ENCODE measurements at places on chromosomes 2 and 18.

GRCh38 chr2:8315531-8316165, 366.2 kb upstream of the ID2 start:
- no peak for DNase-seq

DNA sequence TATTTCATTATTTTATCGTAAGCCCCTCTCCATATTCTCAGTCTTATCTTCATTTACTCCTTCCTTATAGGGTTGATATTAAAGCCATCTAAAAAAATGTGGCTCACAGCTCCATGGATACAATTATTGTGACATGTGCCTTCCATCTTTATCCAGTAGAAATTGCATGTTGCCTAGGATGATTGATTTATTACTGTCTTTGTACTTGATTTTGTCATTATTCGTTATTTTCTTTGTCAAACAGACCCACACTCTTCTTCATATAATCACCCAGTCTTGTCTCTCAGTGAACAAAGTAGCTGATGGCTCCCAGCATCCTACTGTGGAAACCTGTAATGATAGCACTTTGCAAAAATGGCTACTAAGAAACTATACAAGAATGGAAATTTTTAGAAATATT, 252.2 kb upstream of the KCNJ3 start:
- no peak for DNase-seq

- DNase-seq: no peak
Observed at GRCh38 chr2:236085647-236086046, 82.5 kb downstream of the GBX2 start.

GRCh38 chr2:172680436-172681068, 55.1 kb upstream of the RAPGEF4 start:
- DNase-seq: no peak

GRCh38 chr2:26628561-26629345, 12.4 kb downstream of the CIB4 start:
- DNase-seq: no peak

DNA sequence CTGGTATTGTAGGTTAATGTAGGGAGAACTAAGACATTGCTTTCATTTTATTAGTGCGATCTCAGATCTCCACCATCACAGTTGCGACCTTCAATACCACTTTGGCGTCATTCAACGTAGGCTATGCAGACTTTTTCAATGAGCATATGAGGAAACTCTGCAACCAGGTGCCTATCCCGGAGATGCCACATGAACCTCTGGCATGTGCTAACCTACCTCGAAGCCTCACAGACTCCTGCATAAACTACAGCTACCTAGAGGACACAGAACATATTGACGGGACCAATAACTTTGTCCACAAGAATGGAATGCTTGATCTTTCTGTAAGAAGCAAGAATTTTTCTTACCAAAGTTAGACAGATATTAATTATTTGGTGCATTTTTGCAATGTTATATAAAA, 47.3 kb downstream of the UNC80 start:
- no peak for DNase-seq

GRCh38 chr18:2935438-2936192, 77.3 kb downstream of the LPIN2 start:
- peak; percentile 22 for DNase-seq

DNA sequence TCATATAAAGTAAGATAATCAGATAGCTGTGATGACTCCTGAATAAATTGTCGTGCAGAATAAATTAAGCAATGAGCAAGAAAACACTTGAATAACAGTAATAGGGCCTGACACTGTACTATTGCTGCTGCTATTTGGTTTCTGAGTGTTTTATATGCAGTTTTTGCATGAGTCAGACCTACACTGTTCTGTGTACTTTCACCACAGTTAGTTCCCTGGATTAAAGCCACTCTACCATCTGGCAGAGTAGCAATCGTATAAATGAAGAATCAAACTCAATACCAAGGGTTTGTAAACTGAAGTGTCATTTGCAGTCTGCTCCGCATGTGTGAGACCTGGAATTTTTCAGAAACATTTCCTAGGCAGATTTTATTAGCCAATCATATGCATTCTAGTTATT, 398.6 kb upstream of the CDH7 start:
- no peak for DNase-seq

GRCh38 chr18:74511823-74512222, 15.7 kb downstream of the CNDP2 start:
- no peak for DNase-seq

- no peak for DNase-seq
Observed at GRCh38 chr18:45102863-45103262, 422.2 kb downstream of the SETBP1 start.

DNA sequence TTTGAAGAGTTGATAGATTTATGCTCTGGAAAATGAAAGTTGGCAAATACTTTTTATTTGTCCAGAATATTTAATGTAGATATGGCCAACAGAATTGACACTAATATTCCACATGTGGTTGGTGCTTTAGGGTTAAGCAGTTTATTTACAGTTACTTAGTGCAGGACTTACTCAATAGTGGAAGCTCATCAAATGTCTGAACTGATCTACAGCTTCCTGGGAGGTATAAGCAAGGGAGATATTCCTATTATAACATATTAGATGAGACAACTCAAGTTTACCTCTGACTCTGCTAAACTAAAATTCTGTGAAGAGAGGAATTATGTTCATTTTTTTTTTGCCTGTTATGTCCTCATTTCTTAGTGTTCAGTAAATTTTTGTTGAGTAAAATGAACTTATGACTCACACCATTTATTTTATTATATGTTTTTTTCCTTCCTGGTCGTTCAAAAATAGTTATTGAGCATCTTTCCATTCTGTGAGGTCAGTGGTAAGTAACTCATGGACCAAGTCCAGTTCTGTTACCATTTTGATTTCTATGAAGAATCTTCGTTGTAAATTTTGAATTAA, 13.6 kb downstream of the ABI2 start:
- peak; percentile 50 for DNase-seq

GRCh38 chr2:121513597-121514333, 16.9 kb upstream of the RNU4ATAC start:
- no peak for DNase-seq

GRCh38 chr2:84846741-84847142, 34.1 kb downstream of the TRABD2A start:
- DNase-seq: no peak

- DNase-seq: no peak
Observed at GRCh38 chr2:142330458-142330857, 199.6 kb upstream of the LRP1B start.

GRCh38 chr2:197113275-197113711, 186.8 kb upstream of the PGAP1 start:
- DNase-seq: peak; percentile 45

GRCh38 chr2:179275253-179276012, 10.8 kb upstream of the SESTD1 start:
- DNase-seq: no peak

GRCh38 chr2:218261423-218262236, 815 bp downstream of the GPBAR1 start:
- no peak for DNase-seq

DNA sequence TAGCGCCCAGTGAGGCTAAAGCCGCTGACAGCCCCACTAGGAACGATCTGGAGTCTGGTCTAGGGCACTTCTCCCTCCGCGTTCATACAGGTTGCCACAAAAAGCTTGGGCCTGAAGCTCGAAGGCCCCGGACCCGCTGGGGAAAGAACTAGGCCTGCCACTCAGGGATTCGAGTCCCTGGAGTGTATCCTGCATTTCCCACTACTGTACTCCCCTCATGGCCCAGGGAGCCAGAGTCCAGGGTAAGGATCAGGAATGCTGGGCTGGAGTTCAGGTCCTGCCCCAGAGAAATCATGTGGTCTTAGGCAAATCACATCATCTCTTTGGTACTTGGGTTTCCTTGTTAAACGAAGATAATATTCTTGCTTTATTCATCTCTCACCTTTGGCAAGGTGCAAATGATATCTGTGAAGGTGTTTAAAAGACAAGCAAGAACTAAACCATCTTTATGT, 1.4 kb upstream of the ZFP36L2 start:
- no peak for DNase-seq

DNA sequence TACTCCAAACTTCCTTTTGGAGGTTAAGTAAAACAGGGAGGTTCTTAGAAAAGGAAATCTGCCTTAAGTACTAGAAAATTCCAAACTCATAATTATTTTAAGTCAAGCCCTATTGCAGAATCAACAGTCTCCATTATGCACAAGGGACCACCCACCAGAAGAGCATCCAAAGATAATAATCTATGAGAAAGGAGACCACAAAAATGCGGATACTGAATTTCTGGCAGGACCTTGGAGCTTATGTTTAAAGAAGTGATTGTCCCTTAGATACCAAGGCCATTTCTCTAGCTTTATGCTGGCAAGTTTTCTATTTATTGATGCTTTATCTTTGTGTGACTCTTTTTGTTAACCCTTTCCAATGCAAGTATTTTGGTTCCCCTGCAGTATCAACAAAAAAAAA, 404.0 kb upstream of the MMADHC start:
- DNase-seq: no peak

GRCh38 chr18:13067124-13067523, 76.0 kb downstream of the CEP192 start:
- no peak for DNase-seq

DNA sequence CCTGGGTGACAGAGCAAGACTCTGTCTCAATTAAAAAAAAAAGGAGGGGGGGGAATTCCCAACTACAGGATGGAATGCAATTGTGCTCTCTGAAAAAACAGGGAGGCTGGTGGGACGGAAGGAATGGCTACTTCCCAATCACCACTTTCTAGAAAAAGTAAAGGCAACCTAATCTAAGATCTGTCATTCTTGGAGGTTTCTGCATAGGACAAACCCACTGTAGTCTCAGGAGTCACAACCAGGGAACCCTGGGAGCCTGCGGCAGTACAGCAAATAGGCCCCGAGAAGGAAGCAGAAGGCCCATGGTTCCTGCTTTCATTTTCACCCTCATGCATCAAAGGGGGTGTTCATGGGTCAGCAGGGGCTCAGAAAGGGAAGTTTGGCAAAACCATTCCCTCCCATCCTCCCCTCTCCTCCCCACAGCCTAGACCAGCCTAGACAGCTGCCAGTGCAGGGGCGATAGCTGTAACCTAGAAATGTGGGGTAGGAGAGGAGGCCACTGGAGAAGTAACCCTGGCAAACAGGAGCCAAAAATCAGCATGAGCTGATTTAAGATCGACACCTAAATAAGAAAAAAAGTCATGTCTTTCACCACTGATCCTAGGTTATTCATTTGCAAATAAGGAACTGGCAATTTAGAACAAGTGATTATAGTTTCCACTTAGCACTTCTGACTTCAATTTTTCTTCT, 48.0 kb downstream of the TRABD2A start:
- no peak for DNase-seq

DNA sequence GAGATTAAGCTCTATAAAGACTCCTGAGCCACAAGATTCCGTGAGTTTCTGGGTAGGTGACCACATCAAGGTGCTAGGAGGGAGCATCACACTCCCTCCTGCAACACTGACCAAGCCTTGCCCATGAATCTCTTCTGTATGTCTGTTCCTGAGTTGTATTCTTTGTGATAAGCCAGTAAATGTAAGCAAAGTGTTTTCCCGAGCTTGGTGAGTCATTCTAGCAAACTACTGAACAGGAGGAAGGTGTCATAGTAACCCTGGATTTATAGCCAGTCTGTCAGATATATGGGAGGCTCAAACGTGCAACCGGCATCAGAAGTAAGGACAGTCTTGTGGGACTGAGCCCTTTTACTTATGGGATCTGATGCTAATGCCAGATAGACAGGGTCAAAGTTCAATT, 346.1 kb upstream of the KYNU start:
- DNase-seq: peak; percentile 32

GRCh38 chr2:179991344-179991743, 15.8 kb downstream of the CWC22 start:
- DNase-seq: no peak

DNA sequence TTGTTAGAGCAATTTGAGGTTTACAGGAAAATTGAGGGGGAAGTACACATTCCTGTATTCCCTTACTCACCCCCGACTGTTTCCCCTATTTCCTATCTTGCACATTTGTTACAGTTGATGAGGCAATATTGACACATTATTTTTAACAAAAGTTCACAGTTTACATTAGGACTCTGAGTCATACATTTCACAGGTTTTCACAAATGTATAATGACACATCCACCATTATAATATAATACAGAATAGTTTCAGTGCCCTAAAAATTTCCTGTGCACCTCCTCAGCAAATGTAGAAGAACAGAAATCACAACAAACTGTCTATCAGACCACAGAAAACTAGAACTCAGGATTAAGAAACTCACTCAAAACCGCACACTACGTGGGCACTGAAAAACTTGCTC, 160.6 kb upstream of the RMP24 start:
- DNase-seq: peak; percentile 11

DNA sequence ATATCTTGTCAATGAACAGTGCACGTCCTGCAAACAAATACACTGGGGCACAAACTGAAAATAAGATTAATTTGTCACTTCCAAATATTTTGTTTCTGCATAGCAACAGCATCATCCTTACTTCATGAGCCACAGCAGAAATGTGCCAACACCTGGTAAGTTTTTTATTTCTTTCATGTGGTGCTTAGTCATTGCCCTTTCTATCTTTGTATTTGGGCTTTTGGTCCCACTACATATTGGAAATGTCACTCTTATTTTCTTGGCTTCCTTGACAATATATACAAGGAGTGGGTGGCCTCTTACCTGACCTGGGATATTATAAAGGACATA, 208.0 kb downstream of the RBM43 start:
- peak; percentile 54 for DNase-seq

DNA sequence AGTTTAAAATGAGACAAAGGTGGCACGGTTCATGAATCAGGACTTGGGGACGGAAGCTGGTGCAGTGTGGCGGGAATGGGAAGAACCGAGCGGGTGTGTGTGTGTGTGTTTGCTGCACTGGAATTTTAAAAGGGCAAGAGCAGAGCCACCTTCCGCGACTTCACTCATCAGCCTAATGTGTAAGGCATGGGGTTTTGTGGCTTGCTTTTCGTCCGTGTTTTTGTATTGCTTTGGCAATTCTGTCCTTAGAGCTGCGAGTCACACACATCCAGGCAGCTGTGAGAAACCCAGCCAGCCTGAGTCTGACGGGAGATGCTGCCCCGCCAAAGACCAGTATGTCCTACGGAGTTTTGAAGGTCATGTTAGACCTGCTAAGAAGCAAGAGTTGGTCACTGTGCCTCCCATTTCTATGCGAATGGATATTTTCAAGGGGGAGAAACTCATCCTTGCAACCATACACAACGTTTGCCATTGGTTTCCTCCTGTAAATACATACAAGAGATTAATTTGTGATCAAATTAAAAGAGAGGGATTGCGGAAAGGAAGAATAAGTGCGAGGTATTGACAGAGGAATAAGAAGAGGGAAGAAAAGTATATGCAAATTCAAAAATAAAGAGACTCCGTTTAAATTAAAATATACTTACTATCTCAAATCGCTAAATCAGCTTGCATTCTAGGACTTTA, 665 bp upstream of the CACNB4 start:
- peak; percentile 3 for DNase-seq

DNA sequence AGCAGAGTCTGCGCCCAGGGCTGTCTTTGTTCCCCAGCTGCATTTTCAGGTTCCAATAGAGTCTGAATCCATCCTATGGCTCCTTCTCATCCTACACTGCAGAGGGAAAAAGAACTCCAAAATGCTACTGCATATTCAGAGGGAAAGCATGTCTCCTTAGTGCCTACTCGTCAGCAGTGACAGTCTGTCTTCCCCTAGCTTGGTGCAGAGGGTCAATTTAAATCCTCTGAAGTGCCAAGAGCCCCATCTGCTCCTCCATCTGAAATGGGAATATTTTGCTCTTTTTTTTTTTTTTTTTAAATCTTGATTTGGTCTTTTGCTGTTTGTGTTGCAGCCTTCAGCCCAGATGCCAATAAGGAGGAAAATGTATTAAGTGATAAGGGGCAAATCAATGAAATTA, 199.3 kb downstream of the RNF144A start:
- no peak for DNase-seq

GRCh38 chr2:163878718-163879117, 142.9 kb upstream of the FIGN start:
- DNase-seq: peak; percentile 20

- no peak for DNase-seq
Observed at GRCh38 chr18:9217743-9218451, 81.3 kb downstream of the ANKRD12 start.
